NCI-H1092 treated with DMSO at 0.1 percent for 48 hours (cell line): ENCODE measurements at places on chromosomes 3 and 15.
A peak's percentile ranks its signal among the peaks of the same experiment; 100 is the strongest.

DNA sequence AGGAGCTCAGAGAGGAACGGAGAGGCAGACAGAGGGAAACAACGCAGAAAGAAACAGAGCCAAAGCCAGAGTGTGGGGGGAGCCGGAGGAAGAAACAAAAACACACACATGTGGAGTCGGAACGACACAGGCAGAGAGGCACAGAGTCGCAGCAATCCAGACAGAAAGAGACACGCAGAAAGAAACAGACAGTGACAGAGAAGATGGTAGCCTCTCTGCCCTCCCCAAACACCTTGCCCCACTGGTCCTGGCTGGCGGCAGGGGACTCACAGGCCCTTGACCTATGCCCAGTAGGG lies 1.7 kb downstream of the NCKIPSD start:
- no peak for DNase-seq

GRCh38 chr3:178948546-178948945 lies 123.1 kb downstream of the ZMAT3 start:
- no peak for DNase-seq

DNA sequence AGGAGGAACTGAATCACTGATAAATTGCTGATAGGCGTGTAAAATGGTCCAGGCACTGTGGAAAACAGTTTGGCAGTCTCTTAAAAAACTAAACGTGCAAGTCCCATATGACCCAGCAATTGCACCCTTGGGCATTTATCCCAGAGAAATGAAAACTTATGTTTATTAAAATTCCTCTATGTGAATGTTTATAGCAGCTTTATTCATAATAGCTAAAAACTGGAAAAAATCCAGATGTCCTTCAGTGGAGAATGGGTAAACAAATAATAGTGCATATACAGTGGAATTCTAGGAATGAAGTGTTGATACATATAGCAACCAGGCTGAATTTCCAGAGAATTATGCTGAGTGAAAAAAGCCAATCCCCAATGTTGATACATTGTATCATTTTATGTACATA lies 482.2 kb upstream of the PDZRN3 start:
- DNase-seq = no peak

GRCh38 chr3:141421639-141422319 lies 53.5 kb downstream of the ZBTB38 start:
- DNase-seq = no peak

GRCh38 chr3:89685731-89686130 lies 578.3 kb downstream of the EPHA3 start:
- DNase-seq = no peak

- no peak for DNase-seq
Observed at GRCh38 chr3:70072754-70073153, 73.2 kb downstream of the SAMMSON start.

DNA sequence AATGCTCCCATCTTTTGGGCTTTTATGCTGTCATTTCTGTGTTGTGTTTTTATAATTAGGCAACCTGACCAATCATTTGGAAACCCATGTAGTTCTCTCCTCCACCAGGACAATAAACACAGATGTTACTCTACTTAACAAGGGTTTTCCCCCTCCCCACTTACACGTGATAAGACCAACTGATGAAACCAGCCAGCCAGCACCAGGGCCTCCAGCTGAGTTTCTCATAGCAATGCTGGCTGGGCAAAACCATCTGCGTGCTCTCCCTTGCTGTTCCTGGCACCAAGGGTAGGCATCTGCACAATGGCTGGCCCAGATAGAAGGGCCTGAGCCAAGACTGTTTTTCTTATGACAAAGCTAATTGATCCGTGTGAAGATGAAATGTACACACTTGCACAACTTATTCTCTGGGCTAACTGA lies 310.4 kb downstream of the PLCL2 start:
- DNase-seq = peak; percentile 53

- no peak for DNase-seq
Observed at GRCh38 chr15:66578286-66578875, 12.6 kb upstream of the LCTL start.

GRCh38 chr3:56005196-56005805 lies 463.0 kb downstream of the ERC2 start:
- no peak for DNase-seq

- no peak for DNase-seq
Observed at GRCh38 chr3:32381922-32382321, 9.7 kb upstream of the CMTM7 start.

GRCh38 chr3:113288881-113289280 lies 77.5 kb downstream of the BOC start:
- no peak for DNase-seq

DNA sequence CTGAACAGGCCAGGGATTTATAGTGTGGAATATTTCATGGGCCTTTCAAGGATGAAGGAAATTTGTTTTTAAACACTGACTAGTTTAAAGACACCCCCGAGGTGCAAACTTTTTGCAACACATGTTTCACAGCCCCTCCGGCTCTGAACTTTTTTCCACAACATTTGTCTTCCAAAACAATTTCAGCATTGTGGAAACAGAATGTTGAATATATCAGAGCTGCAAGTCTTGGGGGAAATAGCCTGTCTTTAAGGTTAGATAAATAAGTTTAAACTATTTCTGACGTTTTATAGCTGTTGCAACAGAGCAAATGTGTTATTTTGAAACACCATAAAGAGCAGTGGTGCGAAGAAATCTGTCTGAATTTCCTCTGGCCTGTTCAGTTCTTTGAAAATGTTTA lies 229.2 kb upstream of the GOLGA6L4 start:
- no peak for DNase-seq

DNA sequence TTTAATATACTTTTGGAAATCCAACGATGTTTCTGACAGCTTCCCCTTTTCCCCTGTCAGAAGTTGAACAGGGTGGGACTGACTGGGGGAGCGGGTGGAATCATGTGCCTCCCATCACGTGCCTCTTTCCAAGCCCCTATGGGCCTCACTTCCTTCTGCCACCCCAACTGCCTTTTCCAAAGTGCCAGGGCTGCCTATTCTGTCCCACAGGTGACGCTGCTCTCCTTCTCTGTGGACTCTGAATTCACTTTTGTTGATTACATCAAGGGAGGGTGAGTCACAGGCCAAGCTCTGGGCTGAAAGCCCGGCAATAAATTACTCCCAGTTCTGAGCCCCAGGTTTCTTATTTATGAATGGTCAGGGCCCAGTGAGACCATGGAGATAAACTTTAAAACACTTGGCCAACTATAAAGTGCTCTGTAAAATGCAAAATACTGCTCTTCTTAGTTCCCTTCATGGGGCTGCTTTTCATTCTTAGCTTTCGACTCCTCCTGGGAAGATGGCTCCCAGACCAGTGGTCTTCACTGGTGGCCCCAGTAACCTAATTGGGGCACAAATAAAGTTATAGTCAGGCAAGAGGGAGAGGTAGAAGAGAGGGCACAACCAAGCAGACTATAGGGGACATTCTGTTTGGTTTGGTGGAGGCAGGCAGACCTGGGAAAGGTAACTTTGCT lies 12.3 kb downstream of the CPNE9 start:
- DNase-seq = no peak

DNA sequence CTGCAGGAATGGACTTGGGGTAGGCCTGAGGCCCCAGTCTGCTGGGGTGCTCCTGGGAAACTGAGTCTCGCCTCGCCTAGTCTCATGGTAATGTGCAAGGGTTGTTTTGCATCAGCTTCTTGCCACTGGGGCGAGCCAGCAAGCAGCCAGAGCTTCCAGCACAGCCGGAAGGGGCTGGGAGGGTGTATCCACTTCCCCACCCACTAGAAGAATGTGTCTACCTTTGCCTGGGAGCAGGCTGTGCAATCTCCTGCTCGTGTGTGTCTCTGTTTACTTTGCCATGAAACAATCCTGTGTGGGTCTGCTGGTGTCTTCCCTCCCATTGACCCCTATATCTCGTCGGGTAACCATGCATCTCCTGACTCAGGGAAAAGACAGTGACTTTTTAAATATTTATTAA lies 21.8 kb upstream of the ERICH6 start:
- DNase-seq = no peak

DNA sequence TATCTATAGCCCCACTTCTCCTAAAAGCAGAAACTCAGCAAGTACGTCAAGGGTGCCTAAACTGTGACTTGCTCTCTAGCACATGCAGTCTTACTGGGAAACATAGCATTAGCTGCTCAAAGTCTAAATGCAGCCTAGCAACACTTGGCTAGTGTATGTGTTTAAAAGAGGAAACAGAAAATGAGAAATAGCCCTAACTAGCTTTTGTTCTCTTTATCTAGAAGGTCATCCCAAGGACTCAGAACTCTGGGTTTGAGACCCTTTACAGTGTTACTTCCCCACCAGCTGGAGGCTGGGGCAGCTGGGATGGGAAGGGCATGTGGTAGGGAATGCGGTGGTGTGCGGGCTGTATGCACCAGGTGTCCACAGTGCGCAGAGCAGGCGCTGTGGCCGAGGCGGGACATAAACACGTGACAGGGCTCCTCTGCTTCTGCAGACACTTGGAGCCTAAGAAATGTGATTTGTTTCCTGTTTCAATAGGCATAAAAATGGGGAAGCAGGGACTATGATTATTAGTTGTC lies 13.3 kb downstream of the ETV5 start:
- DNase-seq = no peak

GRCh38 chr15:50377867-50378751 lies 23.1 kb upstream of the GABPB1 start:
- DNase-seq = no peak

GRCh38 chr3:176848431-176849214 lies 348.7 kb downstream of the TBL1XR1 start:
- no peak for DNase-seq

DNA sequence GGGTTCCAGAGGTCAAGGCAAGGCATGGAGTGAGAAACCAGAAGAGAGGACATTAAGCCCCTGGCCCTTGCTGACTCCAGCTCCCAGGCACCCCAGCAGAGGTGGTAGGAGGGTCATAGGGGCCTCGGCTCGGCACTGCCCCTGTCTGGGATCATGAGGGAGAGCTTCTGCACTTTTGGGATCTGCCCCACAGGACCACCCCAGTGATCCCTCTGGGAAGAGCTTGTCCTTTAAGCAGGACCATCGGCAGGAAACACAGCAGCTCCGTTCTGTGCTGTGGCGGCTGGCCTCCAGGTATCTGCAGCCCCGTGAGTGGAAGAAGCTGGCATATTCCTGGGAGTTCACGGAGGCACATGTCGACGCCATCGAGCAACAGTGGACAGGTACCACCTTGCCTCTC lies 35.5 kb downstream of the ANKDD1A start:
- DNase-seq = no peak

GRCh38 chr15:40743921-40744814 lies 10.9 kb downstream of the RMDN3 start:
- DNase-seq = no peak

DNA sequence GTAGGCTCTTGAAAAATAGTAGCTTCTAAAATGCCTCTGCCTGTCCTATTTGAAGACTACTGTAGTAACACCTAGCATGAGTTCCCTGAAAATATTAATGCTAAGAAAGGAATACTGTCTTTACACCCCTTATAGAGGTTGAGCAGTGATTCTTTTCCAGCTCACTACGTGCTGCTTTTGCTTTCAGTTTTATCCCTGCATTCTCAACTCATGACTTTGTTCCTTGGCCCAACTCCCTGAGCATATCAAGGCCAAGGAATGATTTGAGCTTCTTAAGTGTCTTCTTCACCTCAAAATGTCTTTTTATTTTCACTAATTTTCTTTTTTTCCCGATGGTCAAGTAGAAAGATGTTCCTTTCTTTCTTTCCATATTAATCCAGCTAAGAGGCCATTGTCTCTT lies 16.5 kb upstream of the P2RY13 start:
- DNase-seq = no peak

GRCh38 chr3:120928991-120929390 lies 21.0 kb downstream of the STXBP5L start:
- DNase-seq = no peak

GRCh38 chr15:48719668-48720067 lies 74.2 kb upstream of the FBN1 start:
- no peak for DNase-seq

DNA sequence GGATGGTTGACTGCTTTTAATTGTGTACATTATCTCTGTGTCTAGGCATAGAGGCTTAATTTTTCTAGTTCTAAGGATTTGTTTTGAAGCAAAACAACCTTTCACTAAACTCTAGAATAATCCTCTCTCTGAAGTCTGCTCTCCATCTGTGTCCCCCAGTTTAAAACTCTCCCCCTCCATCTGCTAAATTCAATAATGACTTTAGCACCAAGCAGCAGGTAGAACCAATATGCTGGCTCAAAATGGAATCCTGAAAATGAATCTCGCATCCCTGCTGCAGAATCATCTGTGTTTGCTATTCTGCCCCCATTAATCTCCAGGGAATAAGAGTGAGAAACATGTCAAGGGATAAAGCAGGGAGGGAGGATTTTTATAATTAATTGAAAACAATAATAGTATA lies 111.8 kb downstream of the TUSC7 start:
- no peak for DNase-seq

DNA sequence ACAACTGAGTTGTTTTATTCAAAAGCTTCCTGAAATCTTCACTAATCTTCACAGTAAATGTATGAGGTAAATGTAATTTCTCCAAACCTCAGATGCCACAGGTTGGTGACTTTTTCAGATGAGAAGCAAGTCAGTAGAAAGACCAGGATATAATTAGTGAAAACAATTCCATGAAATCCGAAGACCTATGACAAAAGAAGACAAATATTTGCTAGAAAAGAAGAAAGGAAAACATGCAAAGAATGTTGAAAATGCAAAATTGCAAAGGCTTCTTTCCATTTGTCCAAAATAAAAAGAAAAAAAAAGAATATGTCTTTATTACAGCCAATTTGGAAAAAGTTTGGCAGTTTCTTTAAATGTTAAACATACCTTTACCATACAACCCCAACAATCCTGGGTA lies 88.3 kb upstream of the MYRIP start:
- no peak for DNase-seq

- no peak for DNase-seq
Observed at GRCh38 chr3:188772886-188773285, 398.9 kb upstream of the TPRG1 start.

- DNase-seq = no peak
Observed at GRCh38 chr3:97485206-97485605, 279.4 kb upstream of the ARL6 start.

- peak; percentile 47 for DNase-seq
Observed at GRCh38 chr15:39453620-39454019, 127.3 kb upstream of the THBS1 start.

DNA sequence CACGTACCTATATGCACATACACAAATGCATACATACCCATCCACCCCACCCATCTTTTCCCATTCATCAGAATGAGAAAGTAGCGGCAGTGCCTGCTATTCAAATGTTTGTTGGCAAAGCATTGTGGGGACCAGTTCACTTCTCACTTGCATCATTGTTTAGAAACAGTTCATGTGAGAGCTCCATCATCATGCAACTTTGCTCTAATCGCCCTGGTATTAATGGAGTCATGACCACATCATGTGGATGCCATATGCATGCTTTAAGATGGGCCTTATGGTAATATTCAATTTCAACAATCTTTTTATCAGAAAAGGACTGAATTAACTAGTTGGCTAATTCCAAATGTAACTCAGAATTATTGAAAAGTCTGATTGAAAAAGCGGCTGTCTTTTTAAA lies 80.5 kb downstream of the LRTM1 start:
- no peak for DNase-seq

DNA sequence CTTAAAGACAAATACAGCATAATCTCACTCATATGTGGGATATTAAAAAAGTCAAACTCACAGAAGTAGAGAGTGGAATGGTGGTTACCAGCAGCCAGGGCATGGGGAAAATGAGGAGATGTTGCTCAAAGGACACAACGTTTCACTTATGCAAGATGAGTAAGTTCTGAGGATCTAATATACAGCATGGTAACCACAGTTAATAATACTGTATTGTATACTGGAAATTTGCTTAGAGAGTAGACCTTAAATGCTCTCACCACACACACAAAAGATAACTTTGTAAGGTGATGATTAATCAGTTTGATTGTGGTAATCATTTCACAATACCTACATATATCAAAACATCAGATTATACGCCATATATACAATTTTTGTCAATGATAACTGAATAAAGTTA lies 60.0 kb downstream of the MYH15 start:
- no peak for DNase-seq
